Activated naive CD8-positive, alpha-beta T cell treated with anti-CD3 and anti-CD28 coated beads, Interleukin-2, amount 10 ng/mL, durations not matched to agents 7 days and 5 days (primary cell): ENCODE measurements at places on chromosomes 12 and 14. TPM values are rescaled to one million over a fixed set of nuclear protein-coding genes. Genes with fewer than 3 reads are reported as not detected.

- no peak for DNase-seq
Measured at GRCh38 chr12:124867401-124867930, 3.8 kb upstream of the SCARB1 start.

DNA sequence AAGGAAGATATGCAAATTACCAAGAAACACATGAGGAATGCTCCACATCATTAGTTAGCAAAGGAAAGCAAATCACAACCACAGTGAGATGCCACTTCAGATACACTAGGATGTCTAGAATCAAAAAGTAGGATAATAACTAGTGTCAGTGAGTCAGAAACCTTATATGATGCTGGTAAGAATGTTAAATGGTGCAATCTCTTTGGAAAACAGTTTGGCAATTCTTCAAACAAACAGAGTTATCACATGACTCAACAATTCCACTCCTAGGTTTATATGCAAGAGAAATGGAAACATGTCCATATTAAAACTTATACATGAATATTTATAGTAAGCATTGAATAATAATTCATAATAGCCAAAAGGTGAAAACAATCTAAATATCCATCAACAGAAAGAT lies 220.9 kb downstream of the FOXG1 start:
- DNase-seq, result no peak

GRCh38 chr12:124411281-124411878 lies 116.5 kb downstream of the RFLNA start:
- no peak for DNase-seq

The PRIMA1 gene
- total RNA-seq, result not detected

The POTEG gene
- total RNA-seq, result not detected
